Suprapubic skin (tissue), 4 donors: ENCODE measurements at places on chromosomes 2 and 18.

DNA sequence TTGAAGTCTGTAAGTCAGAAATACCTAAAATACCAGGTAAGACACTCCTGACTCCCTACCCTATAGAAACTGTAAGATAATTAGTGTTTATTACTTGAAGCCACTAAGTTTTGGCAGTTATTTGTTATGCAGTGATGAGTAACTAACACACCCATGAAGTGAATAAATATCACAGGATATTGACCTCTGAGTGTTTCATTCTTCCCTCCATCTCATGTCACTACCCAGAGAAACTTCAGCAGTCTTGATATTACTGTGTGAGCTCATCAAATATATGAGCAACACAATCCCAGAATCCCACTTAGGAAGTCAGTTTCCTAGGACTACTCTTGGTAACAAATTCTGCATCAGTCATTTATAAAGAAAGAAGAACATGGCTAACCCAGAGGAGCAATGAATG lies 529.7 kb downstream of the FBXO15 start:
- DNase-seq: no peak

DNA sequence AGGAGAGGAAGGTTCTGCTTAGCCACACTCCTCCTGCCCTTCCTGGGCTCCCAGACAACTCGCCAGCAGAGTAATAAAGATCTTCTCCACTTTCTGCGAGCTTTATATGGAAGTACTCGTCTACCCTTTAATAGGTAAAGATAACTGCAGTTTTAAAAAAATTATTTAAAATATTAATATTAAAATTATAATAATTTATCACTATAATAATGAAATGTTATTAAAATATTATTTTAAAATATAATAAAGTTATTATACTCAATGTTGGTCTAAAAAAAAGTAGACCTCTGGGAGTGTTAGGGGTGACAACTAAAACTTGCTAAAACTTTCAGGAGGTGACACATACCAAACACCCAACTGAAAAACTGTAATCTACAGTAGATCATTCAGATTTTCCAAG lies 81.5 kb downstream of the RBM43 start:
- no peak for DNase-seq

DNA sequence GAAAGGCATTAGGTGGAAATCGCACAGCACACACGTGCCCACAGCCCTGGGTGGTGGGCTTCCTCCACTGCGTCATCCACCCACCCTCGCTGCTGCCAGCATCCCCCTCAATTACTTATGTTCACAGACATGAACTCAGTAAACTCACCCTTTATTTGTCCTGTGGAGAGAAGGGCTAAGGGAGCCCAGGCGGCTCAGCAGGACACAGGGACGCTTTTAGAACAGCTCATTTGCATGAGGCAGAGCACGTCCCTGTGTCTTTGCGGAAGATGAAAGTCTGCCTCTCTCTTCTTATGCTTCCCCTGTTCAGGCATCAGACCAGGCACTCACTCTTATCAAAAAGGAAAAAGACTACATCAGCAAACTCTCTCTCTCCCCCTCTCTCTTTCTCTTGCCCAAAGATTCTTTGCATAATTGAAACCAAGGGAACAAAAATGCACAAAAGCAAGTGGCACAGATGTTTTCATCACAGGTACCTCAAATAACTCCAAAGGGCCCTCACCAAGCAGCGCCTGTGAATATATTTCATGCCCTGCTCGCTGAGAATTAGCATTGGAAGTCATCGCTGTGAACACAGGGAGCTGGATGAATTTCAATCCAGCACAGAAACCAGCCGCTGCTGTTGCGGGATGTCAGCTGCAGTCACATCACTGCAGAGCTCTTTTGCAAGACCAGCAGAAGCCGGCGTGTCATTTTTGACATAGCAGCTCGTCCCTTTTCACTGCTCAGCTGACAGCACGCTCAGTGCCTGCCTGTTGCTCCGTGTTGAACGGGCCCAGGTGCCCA lies 376.3 kb upstream of the MYT1L start:
- DNase-seq: no peak

GRCh38 chr18:25189391-25190185 lies 162.4 kb downstream of the ZNF521 start:
- no peak for DNase-seq

DNA sequence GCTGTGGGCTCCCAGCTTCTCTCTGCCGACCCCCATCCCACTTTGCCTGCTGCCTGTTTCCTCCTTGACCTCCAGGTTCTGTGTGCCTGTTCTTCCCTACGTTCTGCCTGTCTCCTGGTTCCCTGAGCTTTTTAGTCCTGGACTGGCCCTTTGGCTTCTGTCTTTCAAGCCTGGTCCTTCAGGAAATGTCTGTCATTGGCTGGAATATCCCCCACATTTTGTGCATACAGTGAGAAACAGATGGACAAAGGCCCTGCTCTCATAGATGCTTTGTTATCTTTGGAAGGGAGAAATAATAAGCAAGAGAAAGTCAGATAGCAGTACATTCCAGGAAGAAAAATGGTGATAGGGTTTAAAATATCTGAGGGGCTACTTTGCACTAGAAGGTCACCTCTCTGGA lies 5.7 kb downstream of the MGAT5 start:
- no peak for DNase-seq

DNA sequence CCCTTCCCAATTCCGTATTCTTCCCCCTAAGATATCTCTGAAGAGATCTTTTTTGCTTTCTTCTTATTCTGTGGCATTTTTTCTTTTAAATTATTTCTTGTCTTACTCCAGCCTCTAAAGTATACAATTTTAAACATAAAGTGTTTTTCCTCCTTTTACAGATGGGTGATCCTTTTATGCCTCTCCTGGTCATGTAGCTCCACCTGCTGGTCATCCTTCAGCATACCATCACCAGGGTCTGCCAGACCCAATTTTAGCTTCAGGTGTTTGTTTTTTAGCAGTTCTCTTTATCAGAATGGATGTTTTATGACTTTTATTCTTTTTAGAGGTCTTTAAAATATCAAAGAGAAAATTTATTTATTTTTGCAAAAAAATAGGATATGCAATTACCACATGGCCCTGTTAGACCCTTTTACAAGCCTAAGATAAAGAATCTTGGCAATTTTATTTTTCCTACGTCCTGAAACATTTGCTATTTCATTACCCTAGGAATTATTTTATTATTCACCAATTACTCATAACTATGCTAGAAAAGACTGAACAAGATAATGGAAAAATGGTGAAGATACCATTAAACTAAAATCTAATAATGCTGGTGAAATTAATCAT lies 55.5 kb downstream of the PIGN start:
- no peak for DNase-seq
